ENCODE measurements at places on chromosomes 11 and 22.

GRCh38 chr11:43686207-43686606, 5.7 kb downstream of the HSD17B12 start:
- DNase-seq, result no peak

GRCh38 chr22:22702237-22703202, 58.1 kb downstream of the GGTLC2 start:
- DNase-seq, result no peak

DNA sequence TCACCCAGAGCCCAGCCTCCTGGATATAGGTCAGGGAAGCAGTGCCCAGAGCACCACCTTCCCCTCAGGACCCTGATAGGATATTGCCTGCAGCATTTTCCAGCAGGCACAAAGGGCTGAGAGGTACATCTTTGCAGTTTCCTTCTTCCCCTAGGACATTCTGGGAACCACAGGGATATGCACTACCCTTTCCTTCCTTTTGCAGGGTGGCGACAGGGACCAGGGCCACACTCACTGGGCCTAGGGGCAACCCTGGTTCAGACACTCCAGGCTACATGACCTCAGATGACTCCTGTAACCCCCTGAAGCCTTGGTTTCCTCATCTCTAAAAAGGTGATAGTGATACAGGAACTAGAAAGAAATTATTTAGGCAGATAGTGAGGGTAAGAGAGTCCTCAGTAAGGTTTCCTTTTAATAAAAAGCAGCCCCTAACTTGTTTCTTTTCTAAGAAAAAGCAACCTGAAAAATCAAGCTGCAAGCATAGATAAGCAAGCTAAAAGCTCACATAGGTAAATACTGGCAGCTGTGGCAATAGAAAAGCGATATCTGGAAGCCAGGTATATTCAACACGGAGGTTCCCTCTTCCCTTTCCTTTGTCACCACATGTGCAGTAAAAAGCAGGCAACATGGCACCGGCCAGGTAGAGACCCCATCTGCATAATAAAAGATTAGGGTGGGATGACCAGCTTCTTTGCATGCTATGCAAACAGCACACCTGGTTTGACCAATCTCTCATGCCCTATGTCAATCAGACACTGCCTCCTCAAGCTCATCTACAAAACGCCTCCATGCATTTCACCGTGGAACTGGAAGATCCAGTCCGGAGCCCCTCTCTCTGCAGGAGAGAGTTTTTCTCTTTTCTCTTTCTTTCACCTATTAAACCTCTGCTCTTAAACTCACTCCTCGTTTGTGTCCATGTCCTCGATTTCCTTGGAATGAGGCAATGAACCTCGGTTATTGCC, 13.2 kb upstream of the MRGPRX2 start:
- no peak for DNase-seq

DNA sequence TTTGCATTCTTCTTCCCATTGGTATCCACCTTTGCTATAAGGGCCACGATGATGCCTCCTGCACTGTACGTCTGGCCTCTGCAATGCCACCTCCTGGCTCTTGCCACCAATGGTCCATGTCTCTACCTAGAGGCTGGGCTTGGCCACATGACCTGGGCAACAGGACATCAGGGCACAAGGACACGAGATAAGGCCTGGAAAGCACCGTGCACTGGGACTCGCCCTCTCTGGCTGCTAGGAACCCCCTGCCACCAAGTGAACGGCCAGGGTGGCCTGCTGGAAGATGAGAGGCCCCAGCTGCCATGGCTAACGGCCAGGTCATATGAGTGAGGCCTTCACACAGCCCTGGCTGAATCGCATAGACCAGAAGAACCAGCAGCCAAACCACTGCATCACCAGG, 87.4 kb downstream of the TRMU start:
- DNase-seq, result no peak

GRCh38 chr11:100715165-100715761, 28.2 kb downstream of the ARHGAP42 start:
- DNase-seq, result no peak

Measured in astrocyte of the spinal cord (primary cell).